ENCODE measurements at places on chromosomes 6 and 20.

- DNase-seq = no peak
These were observed 69.9 kb downstream of the SGK1 start for GRCh38 chr6:134247844-134248580.

GRCh38 chr6:17120019-17120418 lies 18.2 kb downstream of the STMND1 start:
- DNase-seq = no peak

- DNase-seq = no peak
These were observed 111.2 kb downstream of the PDE7B start for GRCh38 chr6:135962731-135963130.

- DNase-seq = no peak
These were observed 23.7 kb downstream of the PEX7 start for GRCh38 chr6:136846046-136846445.

GRCh38 chr20:63573647-63574131 lies 350 bp downstream of the HELZ2 start:
- no peak for DNase-seq

GRCh38 chr20:54510541-54511129 lies 35.2 kb downstream of the DOK5 start:
- no peak for DNase-seq

- no peak for DNase-seq
These were observed 12.4 kb downstream of the TRIM15 start for GRCh38 chr6:30175765-30176164.

- peak; percentile 70 for DNase-seq
These were observed 8.3 kb downstream of the CD109 start for GRCh38 chr6:73704260-73704659.

GRCh38 chr20:34538671-34539123 lies 19.8 kb upstream of the MAP1LC3A start:
- DNase-seq = peak; percentile 86

- DNase-seq = no peak
These were observed 7.3 kb upstream of the MDFI start for GRCh38 chr6:41630946-41631345.

DNA sequence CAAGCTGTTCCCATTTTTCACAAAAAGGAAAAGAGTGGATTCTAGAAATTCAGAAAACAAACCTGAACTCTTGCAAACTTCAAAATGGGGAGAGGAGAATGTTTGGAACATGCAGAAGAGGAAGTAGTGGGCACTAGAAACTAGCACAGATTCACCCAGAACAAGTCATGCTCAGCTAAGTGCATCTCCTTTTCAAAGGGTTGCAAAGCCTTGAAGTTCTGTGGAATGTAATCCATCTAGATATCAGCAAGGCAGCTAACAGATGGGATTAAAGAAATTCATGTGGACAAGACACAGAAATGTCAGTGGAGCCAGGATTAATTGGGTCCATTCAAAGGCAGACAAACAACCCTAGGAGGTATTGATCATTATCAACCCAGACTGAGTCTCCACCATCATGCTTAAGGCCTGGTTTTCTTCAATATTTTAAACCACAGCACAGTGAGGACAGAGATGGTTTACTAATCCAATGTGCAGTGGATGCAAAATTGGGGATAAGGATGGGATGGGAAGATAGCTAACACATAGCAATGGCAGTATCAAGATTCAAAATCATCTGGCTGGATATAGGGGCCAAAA lies 31.3 kb downstream of the KCNK5 start:
- DNase-seq = no peak

GRCh38 chr6:148528292-148528691 lies 185.7 kb downstream of the SASH1 start:
- DNase-seq = no peak

GRCh38 chr20:45347936-45348778 lies at the start of gene SDC4:
SDC4 (minus strand) TSS chr20:45348424; CDS start chr20:45348384, 40 bp downstream.
- peak; percentile 89 for DNase-seq

GRCh38 chr20:24667689-24668383 lies 198.4 kb downstream of the SYNDIG1 start:
- peak; percentile 39 for DNase-seq

GRCh38 chr6:138025528-138025978 lies 81.7 kb downstream of the PERP start:
- DNase-seq = no peak

DNA sequence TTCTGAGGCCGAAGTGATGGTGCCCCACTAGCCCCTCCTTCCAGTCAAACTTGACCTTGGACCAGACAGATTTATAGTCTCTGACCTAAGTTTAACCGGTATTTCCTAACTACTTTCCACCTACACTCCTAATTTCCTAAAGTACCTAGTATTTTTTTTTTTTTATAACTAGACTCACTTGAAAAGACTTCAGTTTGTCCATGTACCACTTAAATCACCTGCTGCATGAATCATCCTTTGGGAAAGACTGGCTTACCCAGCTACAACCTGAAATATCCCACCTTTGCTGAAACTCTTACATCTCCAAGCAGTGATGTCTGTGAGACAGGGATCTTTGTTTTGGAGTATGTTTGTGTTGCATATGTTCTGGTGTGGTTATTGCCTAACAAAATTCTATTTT lies 71.1 kb downstream of the ZDHHC14 start:
- DNase-seq = no peak

- DNase-seq = no peak
These were observed 29.1 kb upstream of the SLC2A12 start for GRCh38 chr6:134081506-134081905.

DNA sequence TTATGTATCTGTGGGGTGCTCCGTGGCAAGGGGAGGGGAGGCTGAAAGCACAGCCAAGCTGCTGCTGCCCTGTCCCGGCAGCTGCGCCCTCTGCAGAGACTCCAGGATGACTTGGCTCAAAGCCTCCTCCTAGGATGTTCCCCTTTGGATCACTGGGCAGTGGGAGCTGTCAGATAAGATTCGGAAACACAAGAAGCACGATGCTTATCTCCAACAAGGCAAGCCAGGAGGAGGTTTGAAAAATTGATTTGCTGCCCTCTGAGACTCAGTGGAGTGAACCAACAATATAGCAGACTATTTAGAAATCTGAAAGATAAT lies 776.4 kb downstream of the C6orf118 start:
- no peak for DNase-seq

GRCh38 chr20:52899041-52899608 lies 73.0 kb upstream of the TSHZ2 start:
- DNase-seq = no peak

DNA sequence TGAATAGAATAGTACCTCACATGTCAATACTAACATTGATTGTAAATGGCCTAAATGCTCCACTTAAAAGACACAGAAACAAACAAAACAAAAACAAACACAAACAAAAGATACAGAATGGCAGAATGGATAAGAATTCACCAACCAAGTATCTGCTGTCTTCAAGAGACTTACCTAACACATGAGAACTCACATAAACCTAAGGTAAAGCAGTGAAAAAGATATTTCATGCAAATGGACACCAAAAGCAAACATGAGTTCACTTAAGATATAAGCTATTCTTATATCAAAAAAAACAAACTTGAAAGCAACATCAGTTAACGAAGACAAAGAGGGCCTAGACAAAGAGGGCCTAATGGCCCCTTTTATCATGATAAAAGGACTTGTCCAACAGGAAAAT lies 47.3 kb upstream of the ZNF133 start:
- no peak for DNase-seq

- DNase-seq = no peak
These were observed 491.6 kb upstream of the CDH4 start for GRCh38 chr20:60760256-60761000.

DNA sequence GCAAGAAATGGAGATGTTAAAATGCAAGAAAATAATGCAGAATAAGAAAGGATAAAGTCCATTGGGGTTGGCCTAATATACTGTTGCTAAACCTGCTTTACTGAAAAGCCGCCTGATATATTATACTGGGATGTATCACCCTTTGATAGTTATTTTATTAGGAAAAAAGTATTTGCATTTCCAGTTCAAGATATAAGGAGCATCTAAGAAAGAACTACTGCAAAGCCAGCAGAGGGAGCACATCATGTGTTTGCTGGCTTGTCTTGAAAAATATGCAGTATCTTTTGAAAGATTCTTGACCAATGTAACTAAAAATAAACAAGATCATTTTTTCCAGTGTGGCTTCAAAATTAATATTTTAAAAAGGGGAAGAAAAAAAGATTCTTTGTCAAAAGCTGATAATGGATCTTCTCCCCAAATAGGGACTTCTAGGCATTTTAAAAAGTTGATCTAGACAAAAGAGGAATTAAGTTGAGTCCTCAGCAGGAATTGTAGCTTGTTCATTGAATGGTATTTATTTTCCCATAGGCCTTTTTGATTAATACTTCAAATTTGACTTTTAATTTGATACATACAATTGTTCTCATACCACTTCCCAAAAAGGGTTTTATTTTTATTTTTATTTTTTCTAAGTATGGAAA lies 214.9 kb downstream of the ZFAND3 start:
- no peak for DNase-seq

- DNase-seq = no peak
These were observed 224.5 kb downstream of the GMDS start for GRCh38 chr6:2020909-2021308.

- DNase-seq = no peak
These were observed 238.6 kb downstream of the LRFN2 start for GRCh38 chr6:40348591-40348990.

DNA sequence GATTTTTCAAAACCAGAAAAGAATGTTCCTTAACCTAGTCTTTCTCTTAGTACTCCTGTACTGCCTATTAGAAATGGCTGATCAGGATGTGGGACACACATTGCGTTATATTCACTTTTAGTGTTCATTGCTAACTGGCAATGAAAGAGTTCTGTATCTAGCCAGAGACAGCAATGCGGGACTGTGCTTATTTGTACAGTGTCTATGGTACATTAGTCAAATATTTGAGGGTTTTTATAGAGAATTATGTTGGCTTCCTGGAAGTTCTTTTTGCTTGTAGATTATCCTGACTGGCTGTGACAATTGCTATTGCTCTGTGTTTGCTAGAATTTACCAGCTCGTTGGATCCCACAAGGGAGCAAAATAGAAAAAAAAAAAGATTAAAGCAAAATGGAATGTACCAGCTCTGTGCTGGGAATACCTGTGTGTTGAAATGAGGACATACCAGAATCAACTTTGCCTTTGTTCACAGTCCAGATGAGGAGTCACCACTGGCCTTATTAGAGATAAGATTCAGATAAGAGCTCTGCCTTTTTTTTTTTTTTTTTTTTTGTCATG lies 22.4 kb upstream of the IFNGR1 start:
- DNase-seq = no peak

DNA sequence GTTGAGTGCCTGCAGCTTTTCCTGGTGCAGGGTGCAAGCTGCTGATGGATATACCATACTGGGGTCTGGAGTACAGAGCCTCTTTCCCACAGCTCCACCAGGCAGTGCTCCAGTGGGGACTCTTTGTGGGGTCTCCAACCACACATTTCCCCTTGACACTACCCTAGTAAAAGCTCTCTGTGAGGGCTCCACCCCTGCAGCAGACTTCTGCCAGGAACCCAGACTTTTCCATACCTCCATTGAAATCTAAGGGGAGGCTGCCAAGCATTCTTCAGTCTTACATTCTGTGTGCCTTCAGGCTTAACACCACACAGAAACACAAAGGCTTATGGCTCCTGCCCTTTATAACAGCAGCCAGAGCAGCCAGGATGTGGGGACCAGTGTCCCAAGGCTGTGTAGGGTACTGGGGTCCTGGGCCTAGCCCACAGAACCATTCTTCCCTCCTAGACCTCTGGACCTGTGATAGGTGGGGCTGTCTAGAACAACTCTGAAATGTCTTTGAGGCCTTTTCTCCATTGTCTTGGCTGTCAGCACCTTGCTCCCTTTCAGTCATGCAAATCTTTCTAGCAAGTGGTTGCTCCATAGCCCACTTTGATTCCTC lies 65.7 kb downstream of the TBXT start:
- no peak for DNase-seq
